ENCODE measurements at places on chromosomes 13 and 19.

GRCh38 chr19:482186-483041 is 13.9 kb upstream of the MADCAM1 start:
- DNase-seq, result no peak

DNA sequence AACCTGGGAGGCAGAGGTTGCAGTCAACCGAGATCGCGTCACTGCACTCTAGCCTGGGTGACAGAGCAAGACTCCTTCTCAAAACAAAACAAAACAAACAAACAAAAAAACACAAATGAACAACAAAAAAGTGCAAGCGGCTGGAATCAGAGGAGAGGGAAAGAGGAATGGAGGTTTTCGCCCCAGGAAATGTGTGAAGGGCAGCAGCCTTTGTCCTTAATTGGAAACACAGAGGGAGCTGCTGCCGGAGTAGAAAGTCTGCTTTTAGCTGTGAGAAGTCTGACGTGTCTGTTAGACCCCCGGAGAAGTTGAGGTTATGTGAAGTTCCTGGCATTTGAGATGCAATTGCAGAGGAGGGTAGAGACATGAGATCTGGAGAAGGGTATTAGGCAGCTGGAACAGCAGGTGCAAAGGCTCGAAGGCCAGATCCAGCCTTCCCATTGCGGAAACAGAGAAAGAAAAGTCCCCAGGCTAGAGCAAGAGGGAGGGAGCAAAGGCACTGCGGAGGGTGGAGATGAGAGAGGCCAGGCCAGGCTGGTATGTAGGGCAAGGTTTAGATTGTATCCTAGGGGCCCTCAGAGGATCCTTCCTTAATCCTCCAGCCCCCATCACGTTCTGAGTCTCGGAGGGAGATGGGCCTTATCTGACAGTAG is 473 bp downstream of the TMIGD2 start:
- DNase-seq, result no peak

DNA sequence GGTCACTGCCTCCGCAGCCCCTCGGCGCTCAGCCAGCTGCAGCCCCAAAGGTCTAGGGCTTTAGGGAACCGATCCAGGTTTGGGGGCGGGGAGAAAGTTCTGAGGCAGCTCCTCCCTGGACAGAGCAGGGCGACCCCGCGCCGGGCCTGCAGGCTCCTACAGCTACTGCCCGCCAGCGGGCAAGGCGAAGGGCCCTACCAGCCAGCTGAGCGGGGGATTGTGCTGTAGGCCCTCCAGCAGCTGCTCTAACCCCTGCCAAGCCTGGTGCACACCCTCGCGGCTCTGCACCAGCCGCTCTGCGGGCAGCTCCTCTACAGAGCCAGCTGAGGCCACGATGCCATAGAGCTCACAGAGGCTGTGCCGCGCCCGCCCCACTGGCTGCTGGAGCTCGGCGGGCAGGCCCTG is 14.0 kb downstream of the PLIN4 start:
- DNase-seq, result no peak

DNA sequence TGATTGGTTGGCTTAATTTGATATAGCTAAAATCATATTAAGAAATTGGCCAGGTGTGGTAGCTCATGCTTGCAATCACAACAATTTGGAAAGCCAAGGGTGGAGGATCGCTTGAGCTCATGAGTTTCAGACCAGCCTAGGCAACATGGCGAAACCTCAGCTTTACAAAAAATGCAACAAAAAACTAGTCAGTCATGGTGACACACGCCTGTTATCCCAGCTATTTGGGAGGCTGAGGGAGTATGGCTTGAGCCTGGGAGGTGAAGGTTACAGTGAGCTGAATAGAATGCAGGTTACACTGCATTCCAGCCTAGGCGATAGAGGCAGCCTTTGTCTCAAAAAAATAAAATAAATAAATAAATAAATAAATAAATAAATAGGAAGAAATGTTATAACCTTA is 1579.6 kb upstream of the SLC10A2 start:
- no peak for DNase-seq

DNA sequence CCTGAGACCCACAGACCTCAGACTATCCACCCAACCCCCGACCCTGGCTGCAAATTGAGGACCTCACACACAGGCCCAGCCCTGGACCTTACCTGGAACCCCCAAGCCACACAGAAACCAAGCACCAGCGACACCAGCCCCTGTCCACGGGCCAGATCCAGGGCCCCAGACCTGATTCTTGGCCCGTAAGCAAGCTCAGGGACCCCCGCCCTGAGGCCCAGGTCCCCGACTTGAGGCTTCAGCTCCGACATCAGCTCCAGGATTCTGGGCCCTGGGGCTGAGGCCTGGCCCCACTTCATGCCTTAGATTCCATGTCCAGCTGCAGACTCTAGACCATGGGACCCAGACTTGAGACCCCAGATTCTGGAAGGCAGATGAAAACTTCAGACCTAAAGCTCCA is 6.3 kb downstream of the TTYH1 start:
- no peak for DNase-seq

DNA sequence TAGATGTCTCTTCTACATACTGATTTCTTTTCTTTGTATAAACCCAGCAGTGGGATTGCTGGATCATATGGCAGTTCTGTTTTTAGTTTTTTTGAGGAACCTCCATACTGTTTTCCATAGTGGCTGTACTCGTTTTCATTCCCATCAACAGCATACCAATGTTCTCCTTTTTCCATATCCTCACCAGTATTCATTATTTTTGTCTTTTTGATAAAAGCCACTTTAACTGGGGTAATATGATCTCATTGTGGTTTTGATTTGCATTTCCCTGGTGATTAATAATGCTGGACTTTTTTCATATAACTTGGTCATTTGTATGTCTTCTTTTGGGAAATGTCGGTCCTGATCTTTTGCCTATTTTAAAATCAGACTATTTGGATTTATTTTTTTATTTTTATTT is 108.5 kb downstream of the PAN3 start:
- DNase-seq, result no peak
